ENCODE measurements at places on chromosomes 12 and 14. TPM values are rescaled to one million over a fixed set of nuclear protein-coding genes. Genes with fewer than 3 reads are reported as not detected.

Gene NEMF
- total RNA-seq = 47.7 TPM

DNA sequence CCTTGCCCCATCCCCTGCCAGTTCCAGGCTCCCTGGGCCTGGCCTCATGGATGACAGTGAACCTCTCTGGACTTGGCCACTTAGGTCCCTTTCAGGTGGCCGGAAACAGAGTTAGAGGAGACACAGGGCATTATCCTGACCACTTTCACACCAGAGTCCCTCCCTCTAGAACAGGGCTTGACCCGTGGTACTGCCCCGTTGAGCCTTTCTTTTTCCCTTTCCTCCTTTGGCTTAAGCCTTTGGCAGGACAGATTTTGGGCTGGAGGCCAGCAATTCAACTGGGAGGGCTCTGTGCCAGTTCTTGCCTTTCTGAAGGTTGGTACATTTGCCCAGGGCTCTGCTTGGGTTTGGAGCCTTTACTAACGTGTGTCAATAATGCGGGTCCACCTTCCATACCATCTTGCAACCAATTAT is 22.8 kb downstream of the TPCN1 start:
- no peak overlapping the region for H3K4me3 ChIP-seq
- no peaks in the 10 kb centered on the region for H3K27me3 ChIP-seq
- H3K4me1 ChIP-seq = peaks cover 3% of the 10 kb centered on the region
- no peak for DNase-seq

Gene TAS2R7
- total RNA-seq = not detected

GRCh38 chr12:44379831-44380230 is 496.3 kb downstream of the NELL2 start:
- H3K4me3 ChIP-seq = no peak overlapping the region
- no peaks in the 10 kb centered on the region for H3K27me3 ChIP-seq
- no peak for DNase-seq
- no peaks in the 10 kb centered on the region for H3K36me3 ChIP-seq
- H3K27ac ChIP-seq = no peak overlapping the region

Gene HEBP1
- 0.37 TPM for total RNA-seq

Gene SLC6A15
- total RNA-seq = not detected

Gene TTC6
- total RNA-seq = not detected

GRCh38 chr12:52043386-52044212 is 7.6 kb upstream of the NR4A1 start:
- no peak overlapping the region for H3K27ac ChIP-seq
- peaks cover 15% of the 10 kb centered on the region for H3K4me1 ChIP-seq
- no peaks in the 10 kb centered on the region for H3K27me3 ChIP-seq
- no peak for DNase-seq
- H3K36me3 ChIP-seq = no peaks in the 10 kb centered on the region

Gene AMN
- total RNA-seq = 0.33 TPM

GRCh38 chr14:42565556-42565955 is 958.9 kb downstream of the LRFN5 start:
- no peaks in the 10 kb centered on the region for H3K36me3 ChIP-seq
- no peak overlapping the region for H3K27ac ChIP-seq
- no peaks in the 10 kb centered on the region for H3K4me1 ChIP-seq
- DNase-seq = no peak
- H3K4me3 ChIP-seq = no peak overlapping the region

DNA sequence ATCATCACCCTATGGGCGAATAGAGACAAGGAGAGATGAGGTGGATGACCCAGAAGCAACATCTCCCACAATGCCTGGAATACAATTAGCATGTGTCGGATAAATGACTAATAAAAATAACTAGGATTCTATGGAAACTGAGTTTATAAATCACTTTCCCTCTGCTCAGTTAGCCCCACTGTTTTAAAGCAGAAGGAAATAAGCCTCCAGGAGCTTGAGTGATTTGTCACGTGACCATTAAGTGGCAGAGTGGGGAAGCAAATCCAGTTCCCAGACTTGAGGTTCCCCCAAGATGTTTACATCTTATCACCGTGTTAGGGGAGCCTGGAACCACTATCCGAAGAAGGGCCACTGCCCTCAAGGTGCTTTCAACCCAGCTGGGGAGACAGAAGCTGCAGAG is 136.5 kb upstream of the CCND2 start:
- H3K4me3 ChIP-seq = peak overlapping the region; percentile 55
- peak overlapping the region; percentile 64 for H3K27ac ChIP-seq
- H3K36me3 ChIP-seq = no peaks in the 10 kb centered on the region

DNA sequence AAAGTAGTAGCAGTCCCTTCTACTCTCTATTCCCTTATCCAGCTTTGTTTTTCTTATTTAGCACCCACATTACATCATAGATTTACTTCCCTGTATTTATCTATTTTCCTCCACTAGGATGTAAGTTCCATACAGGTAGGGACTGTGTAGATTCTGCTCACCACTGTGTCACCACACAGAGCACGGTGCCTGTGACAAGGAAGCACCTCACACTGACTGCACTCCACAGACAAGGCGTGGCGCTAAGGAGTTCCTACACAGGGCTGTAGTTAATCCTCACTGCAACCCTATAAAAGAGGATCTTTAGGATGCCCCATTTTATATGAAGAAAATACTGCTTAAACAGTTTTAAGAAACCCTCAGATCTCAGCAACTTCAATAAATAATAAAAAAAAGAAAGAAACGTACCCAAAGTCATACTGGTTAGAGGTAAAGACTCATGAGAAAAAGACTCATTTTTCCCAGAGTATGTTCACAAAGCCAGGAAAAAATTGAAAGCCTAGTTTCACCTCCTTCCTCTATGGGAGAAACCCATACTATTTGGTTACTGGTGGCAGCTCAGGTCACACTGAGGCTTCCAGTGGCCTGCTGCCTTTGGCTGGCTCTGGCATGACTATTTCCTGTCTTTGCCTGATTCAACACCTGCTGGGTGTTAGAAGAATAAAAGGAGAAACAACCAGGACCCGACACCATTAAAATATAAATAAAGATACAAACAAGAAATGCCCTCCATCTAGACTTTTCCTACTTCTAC is 36.9 kb downstream of the RAD9B start:
- H3K4me1 ChIP-seq = peaks cover 54% of the 10 kb centered on the region
- DNase-seq = no peak
- H3K27ac ChIP-seq = 0 out of 2 replicates have a peak overlapping the region, but pooled peaks have one; percentile 3
- peaks cover 7% of the 10 kb centered on the region for H3K36me3 ChIP-seq
- H3K27me3 ChIP-seq = no peaks in the 10 kb centered on the region

- H3K4me3 ChIP-seq = no peak overlapping the region
- no peak for DNase-seq
- no peaks in the 10 kb centered on the region for H3K27me3 ChIP-seq
- peaks cover 15% of the 10 kb centered on the region for H3K4me1 ChIP-seq
- H3K27ac ChIP-seq = no peak overlapping the region
- no peaks in the 10 kb centered on the region for H3K36me3 ChIP-seq
Measured at GRCh38 chr12:9619411-9620179, 11.9 kb upstream of the KLRB1 start.

Gene RNASE7
- total RNA-seq = not detected

DNA sequence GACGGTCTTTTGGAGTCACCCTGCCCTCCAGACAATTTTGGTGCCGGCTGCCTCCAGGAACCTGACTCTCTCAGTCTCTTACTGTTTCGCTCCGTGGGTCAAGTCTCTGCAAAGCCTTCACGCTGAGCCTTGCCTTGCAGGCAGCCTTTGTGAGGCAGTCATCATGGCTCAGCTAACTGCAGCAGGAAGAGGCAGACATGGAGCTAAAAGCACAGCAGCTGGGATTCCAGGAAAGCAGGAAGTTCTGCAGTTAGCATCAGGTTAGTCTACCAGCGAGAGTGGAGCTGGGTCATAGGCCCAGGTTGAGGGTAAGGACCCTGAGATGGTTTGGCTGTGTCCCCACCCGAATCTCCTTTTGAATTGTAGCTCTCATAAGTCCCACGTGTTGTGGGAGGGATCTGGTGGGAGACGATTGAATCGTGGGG is 305.4 kb downstream of the PCNX1 start:
- no peak for DNase-seq
- no peak overlapping the region for H3K27ac ChIP-seq
- H3K4me1 ChIP-seq = no peaks in the 10 kb centered on the region
- H3K36me3 ChIP-seq = no peaks in the 10 kb centered on the region

GRCh38 chr12:124381456-124382296 is 86.8 kb downstream of the RFLNA start:
- no peaks in the 10 kb centered on the region for H3K27me3 ChIP-seq
- no peaks in the 10 kb centered on the region for H3K4me1 ChIP-seq
- no peak overlapping the region for H3K27ac ChIP-seq
- peaks cover 14% of the 10 kb centered on the region for H3K36me3 ChIP-seq
- no peak overlapping the region for H3K4me3 ChIP-seq

DNA sequence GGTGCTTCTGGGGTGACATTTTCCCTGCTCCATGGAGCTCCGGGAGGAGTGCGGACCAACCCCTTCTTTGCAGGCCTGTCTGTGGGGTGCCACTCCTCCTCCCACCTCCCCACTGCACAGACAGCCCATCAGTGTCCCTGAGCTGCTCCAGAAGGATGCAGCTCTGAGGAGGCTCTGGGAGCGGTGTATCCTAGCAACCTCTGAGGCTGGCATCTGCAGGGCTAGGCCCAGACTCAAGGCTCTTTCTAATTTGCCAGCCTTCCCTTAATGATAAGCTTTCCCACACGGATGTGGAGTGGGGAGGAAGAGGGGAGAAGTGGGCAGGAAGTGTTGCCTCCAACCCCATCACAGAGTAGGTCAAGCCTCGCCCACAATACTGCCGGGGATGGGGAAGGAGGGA is 59.7 kb downstream of the CALM1 start:
- no peak overlapping the region for H3K27ac ChIP-seq
- no peak overlapping the region for H3K4me3 ChIP-seq
- DNase-seq = no peak
- no peaks in the 10 kb centered on the region for H3K36me3 ChIP-seq
- H3K27me3 ChIP-seq = no peaks in the 10 kb centered on the region

DNA sequence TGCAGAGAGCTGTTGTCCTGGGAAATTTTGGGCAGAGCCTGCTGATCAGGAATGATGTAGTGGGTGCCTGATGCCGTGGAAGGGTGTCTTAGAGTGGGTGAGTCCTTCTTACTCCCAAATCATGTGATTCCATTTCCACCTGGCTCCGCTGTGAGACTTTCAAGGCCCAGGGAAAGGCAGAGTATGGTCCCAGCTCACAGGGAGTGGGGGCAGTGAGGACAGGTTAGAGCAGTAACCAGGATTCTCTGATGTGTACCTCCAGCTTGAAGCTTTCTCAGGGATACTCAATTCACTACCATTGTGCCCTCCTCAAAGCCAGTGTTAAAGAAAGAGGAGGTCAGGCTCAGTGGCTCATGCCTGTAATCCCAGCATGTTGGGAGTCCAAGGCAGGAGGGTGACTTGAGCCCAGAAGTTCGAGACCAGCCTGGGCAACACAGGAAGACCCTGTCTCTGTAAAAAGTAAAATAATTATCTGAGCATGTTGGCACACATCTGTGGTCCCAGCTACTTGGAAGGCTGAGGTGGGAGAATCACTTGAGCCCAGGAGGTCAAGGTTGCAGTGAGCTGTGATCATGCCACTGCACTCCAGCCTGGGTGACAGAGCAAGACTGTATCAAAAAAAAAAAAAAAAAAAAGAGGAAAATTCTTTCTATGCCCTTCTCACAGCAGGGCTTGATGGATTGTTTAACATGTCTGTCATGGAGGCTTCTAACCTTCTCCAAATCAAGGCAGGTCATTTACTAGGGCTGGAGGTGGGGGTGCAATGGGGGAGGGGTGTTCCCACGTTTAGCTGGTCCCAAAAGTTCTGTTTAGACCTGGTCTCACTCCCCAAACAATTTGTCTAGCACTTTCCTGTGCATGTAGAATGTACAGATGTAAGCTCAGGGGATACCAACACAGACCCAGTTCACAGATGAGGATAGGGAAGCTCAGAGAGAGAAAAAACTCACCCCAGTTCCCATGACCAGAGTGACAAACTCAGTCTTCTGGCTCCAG is 12.5 kb upstream of the IQSEC3 start:
- no peak overlapping the region for H3K27ac ChIP-seq
- no peaks in the 10 kb centered on the region for H3K4me1 ChIP-seq
- no peak overlapping the region for H3K4me3 ChIP-seq
- no peak for DNase-seq
- no peaks in the 10 kb centered on the region for H3K36me3 ChIP-seq
- no peaks in the 10 kb centered on the region for H3K27me3 ChIP-seq

Gene GZMB
- total RNA-seq = 1.1 TPM

- H3K27ac ChIP-seq = no peak overlapping the region
- no peaks in the 10 kb centered on the region for H3K4me1 ChIP-seq
- no peak overlapping the region for H3K4me3 ChIP-seq
- H3K36me3 ChIP-seq = no peaks in the 10 kb centered on the region
- no peaks in the 10 kb centered on the region for H3K27me3 ChIP-seq
Measured at GRCh38 chr12:132344181-132344580, 14.8 kb upstream of the GALNT9 start.

- H3K4me1 ChIP-seq = no peaks in the 10 kb centered on the region
- H3K27ac ChIP-seq = no peak overlapping the region
- no peak overlapping the region for H3K4me3 ChIP-seq
- no peaks in the 10 kb centered on the region for H3K27me3 ChIP-seq
Measured at GRCh38 chr14:46381674-46382073, 269.9 kb downstream of the RPL10L start.

GRCh38 chr12:116376354-116377193 is 99.1 kb upstream of the MED13L start:
- no peaks in the 10 kb centered on the region for H3K4me1 ChIP-seq
- H3K4me3 ChIP-seq = no peak overlapping the region
- DNase-seq = no peak
- peaks cover 5% of the 10 kb centered on the region for H3K27me3 ChIP-seq

DNA sequence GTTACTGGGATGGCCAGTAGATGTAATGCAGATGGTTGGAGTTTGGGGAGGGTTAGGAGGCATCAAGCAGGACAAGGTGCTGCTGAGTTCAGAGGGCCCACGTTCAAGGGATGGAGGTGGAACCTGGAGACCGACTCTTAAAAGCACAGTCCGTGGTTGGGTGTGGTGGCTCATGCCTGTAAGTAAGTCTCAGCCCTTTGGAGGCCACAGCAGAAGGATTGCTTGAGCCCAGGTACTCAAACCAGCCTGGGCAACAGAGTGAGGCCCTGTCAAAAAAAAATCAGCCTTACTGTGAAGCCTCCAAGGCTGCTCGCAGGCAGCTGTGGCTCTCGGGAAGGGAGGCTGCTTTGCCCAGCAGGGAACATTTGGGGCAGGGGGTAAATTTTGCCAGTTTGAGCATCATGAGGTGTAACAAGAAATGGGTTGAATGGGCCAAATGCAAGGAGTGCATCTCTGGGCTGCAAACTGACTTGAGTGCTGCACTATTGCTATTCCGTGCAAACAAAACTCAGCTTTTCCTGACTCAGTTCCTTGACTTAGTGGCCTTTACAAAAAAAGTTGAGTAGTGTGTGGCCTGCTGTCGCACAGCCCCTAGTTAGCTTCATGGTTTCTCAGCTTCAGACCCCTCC is 55.0 kb downstream of the ANAPC7 start:
- no peak overlapping the region for H3K27ac ChIP-seq
- H3K4me1 ChIP-seq = no peaks in the 10 kb centered on the region
- H3K36me3 ChIP-seq = peaks cover 44% of the 10 kb centered on the region
- no peaks in the 10 kb centered on the region for H3K27me3 ChIP-seq
- no peak overlapping the region for H3K4me3 ChIP-seq

GRCh38 chr14:78399316-78399889 is 229.2 kb downstream of the NRXN3 start:
- no peaks in the 10 kb centered on the region for H3K36me3 ChIP-seq
- H3K27me3 ChIP-seq = no peaks in the 10 kb centered on the region
- no peak for DNase-seq
- H3K4me3 ChIP-seq = no peak overlapping the region
- no peaks in the 10 kb centered on the region for H3K4me1 ChIP-seq
- no peak overlapping the region for H3K27ac ChIP-seq

GRCh38 chr12:117433878-117434277 is 72.5 kb upstream of the NOS1 start:
- H3K27me3 ChIP-seq = no peaks in the 10 kb centered on the region
- no peaks in the 10 kb centered on the region for H3K36me3 ChIP-seq
- DNase-seq = no peak
- H3K4me1 ChIP-seq = no peaks in the 10 kb centered on the region
- H3K27ac ChIP-seq = no peak overlapping the region

Measured in GM12878 (cell line).